ENCODE measurements at places on chromosomes 13 and 19.

- no peak for DNase-seq
These were observed 112.3 kb downstream of the AKAP11 start for GRCh38 chr13:42384265-42384664.

DNA sequence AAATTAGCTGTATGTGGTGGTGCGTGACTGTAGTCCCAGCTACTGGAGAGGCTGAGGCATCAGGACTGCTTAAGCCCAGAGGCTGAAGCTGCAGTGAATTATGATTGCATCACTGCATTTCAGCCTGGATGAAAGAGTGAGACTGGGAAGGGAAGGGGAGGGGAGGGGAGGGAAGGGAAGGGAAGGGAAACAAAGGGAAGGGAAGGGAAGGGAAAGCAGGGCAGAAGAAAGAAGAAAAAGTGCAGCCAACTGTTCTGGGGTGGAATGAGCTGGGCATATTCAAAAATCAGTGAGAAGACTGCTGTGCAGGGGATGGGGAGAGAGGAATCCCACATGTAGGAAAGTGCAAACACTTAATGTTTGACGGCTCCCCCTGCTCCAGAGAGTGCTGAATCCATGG, 905.5 kb downstream of the UQCRFS1 start:
- no peak for DNase-seq

DNA sequence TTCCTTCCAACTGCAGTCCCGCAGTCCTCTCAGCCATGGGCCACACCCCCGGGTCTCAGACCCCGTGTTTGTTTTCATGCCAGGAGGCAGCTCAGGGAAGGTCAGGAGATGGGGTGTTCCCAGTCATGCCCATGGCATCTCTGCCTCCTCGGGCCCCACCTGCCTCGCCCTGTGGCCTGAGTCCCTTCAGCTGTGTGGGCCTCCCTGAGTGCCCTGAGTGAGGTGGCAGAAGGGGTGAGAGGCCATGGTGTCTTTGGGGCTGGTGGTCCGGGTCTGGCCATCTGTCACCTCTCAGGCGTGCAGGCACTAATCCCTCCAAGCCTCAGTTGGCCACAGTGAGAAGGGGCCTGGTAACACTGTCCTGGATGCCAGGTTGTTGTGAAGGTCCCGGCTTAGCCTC, 10.9 kb upstream of the KDM4B start:
- no peak for DNase-seq

GRCh38 chr13:74015137-74015536, 119.1 kb downstream of the KLF12 start:
- no peak for DNase-seq

GRCh38 chr19:32448026-32448425, 42.5 kb downstream of the DPY19L3 start:
- no peak for DNase-seq

DNA sequence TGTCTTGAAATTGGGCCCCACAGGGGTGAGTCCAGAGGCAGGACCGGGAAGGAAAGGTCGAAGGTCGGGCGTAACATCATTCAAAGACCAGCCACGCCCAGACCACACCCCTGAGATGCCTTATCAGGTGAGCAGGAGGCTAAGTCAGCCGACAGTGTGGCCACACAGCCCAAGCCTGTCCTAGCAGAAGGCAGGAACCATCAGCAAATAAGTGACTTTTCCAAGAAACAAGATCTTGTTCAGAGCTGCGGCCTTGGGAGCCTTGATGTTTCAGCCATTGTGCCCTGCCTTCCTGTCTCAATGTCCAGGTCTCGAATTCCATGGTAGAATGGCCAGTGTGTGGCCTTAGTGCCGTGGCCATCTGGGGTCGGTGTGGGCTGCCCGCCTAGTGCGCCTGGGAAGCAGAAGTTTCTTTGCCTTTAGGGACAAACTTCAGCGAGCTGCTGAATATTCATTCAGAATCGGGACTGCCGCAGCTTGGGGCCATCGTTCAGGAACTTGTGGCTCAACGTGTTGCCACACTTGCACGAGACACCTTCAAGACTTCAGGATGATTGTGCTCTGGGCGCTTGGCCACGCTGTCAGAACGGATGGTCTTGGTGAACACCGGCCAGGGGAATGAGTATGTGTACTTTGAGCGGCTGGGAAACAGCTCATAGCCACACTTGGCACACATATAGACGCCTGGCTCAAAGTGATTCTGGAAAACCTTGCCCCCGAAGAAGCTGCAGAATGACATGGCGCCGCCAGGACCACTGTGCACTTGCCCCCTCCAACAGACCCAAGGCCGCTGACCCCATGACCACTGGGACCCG, 6.1 kb upstream of the IFNL4 start:
- no peak for DNase-seq

DNA sequence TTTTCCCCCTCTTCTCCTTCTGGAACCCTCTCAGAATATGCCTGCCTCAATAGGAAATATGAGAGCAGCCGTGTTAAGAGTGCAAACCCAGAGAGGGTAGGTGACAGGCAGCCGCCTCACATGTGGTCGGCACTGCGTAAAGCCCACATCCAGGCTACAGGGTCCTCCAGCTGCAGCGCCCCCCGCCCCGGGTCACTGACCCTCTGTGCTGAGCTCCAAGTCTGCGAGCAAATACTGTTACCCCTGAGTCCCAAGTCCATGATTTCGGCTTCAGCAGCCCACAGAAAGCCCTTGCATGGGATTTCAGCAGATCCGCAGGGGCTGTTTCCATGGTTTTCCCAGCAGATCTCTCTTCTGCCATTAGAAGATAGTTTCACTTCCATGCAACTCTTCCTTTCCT, 186.9 kb upstream of the IRS2 start:
- DNase-seq: no peak

GRCh38 chr19:40263440-40264313, 21.5 kb downstream of the AKT2 start:
- DNase-seq: no peak

- DNase-seq: no peak
These were observed 540 bp upstream of the USE1 start for GRCh38 chr19:17214508-17215126.

GRCh38 chr13:50459046-50459445, 384.4 kb downstream of the DLEU7 start:
- no peak for DNase-seq

DNA sequence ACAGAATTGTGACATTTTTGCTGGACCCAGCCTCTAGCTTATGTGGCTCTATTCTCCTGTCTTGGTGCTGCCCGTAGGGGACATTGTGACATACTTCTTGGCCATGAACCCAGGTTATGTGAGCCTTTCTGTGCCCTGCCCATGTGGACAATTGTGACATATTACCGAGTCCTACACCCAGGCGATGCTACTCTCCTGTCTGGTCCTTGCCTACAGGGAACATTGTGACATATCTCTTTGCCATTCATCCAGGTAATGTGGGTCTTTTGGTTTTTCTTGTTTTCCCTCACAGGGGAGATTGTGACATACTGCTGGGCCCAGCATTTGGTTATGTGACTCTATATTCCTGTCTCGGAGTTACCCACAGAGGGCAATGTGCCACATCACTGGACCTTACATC, 71.5 kb upstream of the ZNF43 start:
- DNase-seq: no peak

DNA sequence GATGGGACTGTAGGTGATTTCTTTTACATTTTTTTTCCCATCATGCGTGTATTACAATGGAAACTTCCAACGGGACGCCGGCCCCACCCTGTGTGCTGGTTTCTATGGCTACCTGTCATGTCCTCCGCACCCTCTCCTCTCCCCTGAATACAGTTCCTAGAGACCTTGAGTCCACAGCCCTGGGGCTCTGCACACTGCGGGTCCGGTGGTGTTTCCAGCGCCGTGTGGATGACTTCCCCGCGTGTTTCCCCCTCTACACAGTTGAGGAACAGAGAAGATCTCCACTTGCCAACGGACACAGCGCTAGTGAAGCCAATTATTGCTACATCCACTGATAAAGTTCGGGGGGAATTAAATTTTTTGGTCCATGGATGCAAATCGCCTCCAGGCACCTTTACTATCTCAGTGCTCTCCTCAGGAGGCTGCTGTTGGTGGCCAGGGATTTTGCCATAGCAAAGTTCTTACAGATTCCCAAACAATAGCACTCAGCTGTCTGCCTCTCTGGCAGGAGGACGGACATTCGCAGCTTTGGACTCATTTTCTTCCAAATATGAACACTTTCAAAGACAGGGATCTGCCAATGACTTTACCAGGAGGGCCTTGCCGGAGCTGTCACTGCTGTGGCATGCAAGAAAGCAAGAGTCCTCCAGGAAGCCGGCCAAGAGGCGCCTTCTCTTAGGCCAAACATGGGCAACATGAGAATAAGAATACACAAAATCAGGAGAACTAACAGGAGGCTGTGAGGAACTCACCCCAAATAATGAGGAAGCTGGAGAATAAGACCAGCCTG, 39.3 kb upstream of the GAS6 start:
- DNase-seq: no peak

DNA sequence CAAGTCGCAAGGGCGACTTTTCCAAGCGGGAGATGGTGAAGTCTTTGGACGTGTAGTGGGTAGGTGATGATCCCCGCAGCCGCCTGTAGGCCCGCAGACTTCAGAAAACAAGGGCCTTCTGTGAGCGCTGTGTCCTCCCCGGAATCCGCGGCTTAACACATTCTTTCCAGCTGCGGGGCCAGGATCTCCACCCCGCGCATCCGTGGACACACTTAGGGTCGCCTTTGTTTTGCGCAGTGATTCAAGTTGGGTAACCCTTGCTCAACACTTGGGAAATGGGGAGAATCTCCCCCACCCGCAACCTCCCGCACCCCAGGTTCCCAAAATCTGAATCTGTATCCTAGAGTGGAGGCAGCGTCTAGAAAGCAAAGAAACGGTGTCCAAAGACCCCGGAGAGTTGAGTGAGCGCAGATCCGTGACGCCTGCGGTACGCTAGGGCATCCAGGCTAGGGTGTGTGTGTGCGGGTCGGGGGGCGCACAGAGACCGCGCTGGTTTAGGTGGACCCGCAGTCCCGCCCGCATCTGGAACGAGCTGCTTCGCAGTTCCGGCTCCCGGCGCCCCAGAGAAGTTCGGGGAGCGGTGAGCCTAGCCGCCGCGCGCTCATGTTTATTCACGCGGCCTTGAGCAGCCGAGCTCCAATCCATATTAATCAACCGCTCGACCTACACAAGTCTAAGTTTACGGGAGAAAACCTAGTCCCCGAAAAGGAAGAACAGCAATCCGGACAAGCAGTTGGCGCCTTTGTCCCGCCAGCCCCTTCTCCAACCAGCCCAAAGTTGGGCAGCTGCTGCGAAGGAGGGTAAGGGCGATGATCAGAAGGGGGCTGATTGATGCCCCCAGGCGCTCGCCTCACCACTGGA, 9.9 kb downstream of the SOX21 start:
- DNase-seq: no peak

DNA sequence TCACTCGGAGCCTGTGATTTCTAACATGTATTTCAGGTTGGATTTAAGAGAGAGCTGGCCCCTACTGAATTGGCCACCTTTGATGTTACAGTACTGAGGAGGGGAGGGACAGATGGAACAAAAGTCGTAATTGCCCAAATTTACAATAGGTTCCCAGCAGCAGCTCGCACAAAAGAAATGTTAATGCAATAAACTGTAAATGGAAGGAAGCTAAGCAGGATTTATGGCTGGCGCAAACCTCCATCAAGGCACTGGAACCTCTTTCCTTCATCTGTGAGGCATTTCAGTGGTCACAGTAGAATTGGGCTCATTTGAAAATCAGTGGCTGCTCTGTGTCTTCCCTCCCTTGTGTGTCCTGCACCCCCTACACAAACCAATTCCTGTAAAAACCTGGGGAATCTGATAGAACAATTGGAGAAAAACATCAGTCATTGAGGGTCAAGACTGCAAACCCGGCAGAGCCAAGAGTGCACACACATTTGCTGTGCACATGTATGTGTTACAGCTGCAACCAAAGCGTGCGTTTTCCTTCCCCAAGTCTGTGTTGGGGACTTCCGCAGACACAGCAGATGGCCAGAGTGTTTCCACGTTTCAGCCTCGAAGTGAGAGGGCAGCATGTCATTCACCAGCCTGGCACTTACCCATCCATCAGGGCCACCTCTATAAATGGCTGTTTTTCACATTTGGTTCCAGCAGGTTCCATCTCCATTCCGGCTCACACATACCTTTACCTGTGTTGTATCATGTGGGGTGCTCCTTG, 192.8 kb downstream of the TM9SF2 start:
- no peak for DNase-seq

DNA sequence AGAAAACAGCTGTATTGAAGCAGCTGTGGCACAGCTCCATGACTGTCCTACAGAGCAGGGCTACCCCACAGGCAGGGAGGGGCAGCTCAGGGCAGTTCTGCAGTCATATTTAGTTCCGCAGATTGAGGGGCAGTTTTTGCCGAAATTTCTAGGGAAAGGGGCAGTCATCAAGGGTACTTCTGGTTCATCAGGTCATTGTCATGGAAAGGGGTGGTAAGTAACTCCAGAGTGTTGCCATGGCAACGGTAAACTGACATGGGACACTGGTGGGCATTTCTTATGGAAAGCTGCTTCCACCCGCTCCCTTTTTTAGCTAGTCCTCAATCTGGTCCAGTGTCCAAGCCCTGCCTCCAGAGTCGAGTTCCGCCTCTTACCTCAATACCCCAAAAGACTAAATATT, 702.8 kb downstream of the LIG4 start:
- DNase-seq: no peak

GRCh38 chr19:9953802-9954542, 17.7 kb upstream of the OLFM2 start:
- DNase-seq: no peak

- no peak for DNase-seq
These were observed 9.4 kb downstream of the URAD start for GRCh38 chr13:27979001-27979643.

GRCh38 chr13:100203696-100204367, 114.9 kb downstream of the PCCA start:
- no peak for DNase-seq

GRCh38 chr19:47183601-47184000, 47.4 kb downstream of the BBC3 start:
- DNase-seq: no peak

DNA sequence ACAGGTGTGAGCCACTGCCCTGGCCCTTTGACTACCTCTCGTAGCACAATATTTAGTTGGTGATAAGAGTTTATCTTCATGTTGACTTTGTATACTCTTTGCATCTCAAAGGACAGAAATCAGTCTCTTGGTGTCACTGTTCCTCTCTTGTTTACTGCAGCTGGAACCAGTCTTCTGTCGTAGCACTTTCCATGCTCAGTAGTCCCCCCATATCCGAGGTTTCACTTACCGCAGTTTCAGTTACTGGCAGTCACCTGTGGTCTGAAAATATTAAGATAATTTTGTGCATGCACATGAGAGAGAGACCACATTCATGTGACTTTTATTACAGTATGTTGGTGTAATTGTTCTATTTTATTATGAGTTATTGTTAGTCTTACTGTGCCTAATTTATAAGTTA, 49.1 kb downstream of the WASF3 start:
- DNase-seq: no peak

DNA sequence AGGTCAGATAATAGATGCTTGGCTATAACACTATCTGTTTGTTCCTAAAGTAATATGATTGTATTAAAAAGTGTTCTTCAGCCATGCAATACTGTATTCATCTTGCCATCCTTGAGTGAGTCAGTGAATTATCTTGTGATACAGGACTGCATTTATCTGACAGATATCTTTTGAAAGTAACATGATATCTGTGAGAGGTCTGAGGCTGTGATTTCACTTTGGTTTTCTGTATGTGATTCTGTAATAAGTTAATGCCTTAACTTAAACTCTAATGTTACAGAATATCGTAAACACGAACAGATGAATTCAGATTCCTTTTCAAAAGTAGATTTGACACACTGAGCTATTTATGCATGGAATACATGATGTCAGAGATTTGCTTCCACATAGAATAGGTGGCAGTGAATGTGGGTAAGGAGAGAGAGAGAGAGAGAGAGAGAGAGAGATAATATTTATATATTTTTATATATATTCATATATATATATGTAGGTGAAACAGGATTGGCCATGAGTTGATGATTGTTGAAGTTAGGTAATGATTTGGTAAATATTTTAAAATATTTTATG, 97.9 kb upstream of the RNF113B start:
- DNase-seq: no peak

GRCh38 chr19:46599716-46600373, 1.3 kb upstream of the CALM3 start:
- no peak for DNase-seq

Data from activated naive CD4-positive, alpha-beta T cell treated with anti-CD3 and anti-CD28 coated beads, Interleukin-2, amount 50 U/mL, for 72 hours (primary cell).